Activated T-cell treated with anti-CD3 and anti-CD28 coated beads, Interleukin-2, amount 50 U/mL, for 1 hour (primary cell): ENCODE measurements at places on chromosomes 12 and 14.

- DNase-seq: no peak
These were observed 8.7 kb upstream of the SELPLG start for GRCh38 chr12:108642269-108642870.

- DNase-seq: no peak
These were observed 106.1 kb upstream of the TMEM132D start for GRCh38 chr12:130009961-130010360.

GRCh38 chr12:120000556-120000955, 11.5 kb downstream of the BICDL1 start:
- DNase-seq: no peak

DNA sequence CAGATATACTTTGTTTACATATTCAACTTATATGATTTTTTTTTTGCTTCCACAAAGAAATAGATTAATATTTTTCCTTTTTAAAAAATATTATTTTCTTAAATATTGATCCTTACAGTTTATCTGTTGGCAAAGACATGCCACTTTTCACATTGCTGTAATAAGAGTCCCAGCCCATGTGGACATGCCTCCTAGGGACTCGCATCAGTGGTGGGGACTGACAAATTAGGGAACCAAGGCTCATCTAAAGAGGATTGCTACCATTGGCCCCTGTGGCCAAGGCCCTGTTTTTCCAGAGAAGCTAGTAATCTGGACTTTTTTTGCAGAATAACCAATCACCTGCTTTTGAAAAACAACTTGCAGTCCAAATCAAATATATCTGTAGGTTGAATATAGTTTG, 27.8 kb upstream of the BMAL2 start:
- no peak for DNase-seq

DNA sequence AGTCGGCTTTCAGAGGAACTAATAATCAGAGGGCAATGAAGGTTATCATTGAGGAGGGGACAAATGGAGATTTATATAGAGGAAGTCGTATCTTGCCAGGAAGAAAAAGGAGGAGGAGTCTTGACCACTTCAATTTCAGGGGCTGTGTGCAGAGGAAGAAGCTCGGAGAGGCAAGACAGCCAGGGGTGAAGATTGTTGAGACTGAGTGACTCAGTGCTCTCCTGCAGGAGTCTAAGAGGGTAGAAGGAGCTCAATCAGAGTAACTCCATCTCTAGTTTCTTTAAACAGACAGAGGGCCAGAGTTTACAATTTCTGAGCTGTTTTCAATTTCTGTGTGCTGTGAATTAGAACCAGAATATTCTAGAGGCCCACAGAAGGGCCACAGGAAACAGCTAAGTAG, 439.3 kb upstream of the PRICKLE1 start:
- DNase-seq: no peak

- no peak for DNase-seq
These were observed 20.0 kb upstream of the STAC3 start for GRCh38 chr12:57270966-57271470.

DNA sequence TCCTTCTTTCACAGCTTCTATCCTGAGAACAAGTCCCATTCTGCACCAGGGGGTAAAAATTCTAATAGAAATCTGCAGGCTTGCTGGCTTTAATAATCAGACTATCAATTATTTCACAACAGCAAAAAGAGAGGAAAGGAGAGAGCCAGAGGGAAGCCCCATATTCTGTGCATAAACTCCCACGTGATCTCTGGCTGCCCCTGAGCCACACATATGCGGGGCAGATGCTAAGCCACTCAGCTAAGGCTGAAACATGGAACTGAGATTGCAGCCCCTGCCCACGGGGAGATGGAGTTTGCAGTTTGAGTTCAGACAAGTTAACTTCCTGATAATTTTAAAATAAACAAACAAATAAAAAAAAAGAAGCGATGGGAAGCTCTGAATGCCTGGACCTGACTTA, 254.4 kb upstream of the CCDC196 start:
- DNase-seq: no peak

DNA sequence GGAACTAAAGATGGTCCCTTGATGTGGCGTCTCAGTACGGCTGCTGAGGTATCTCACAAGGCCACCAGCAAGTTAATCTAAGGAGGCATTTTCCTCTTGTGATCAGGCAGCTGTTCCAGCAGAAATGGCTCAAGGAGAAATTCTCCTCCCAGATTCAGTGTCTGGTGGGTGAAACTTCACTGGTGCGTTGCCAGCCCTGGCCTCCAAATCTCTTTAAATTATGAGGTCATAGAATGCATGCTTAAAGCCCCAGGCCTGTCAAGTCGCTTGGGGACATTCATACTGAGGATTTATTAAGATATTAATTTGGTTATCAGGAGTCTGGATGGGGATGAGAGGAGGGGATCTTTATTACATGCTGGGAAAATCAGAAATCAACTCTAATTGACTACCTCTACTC, 72.9 kb downstream of the PPP2R5C start:
- no peak for DNase-seq

GRCh38 chr14:75205591-75205990, 29.2 kb upstream of the TMED10 start:
- no peak for DNase-seq

- no peak for DNase-seq
These were observed 70.7 kb downstream of the TTC8 start for GRCh38 chr14:88895116-88895515.
